Activated CD4-positive, alpha-beta T cell treated with anti-CD3 and anti-CD28 coated beads for 24 hours (primary cell): ENCODE measurements at places on chromosomes 4 and X.

DNA sequence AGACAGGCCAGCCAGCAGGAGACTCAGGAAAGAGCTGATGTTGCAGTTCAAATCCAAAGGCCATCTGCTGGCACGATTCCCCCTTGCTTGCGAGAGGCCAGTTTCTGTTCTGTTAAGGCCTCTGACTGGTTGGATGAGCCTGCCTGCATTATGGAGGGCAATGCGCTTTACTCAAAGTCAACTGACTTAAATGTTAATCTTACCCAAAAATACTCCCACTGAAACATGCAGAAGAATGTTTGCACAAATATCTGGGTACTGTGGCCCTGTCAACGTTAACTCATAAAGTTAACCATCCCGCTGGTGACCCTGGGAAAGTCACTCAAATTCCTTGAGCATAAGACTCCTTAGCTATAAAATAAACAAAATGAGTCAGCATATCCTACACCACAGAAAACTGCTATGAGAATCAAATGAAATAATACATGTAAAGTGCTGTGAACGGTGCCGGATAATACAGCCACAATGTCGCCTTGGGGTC lies 326.4 kb downstream of the EVC2 start:
- no peak for DNase-seq

- DNase-seq, result no peak
Measured at GRCh38 chr4:142405695-142406498, 440.2 kb downstream of the INPP4B start.

DNA sequence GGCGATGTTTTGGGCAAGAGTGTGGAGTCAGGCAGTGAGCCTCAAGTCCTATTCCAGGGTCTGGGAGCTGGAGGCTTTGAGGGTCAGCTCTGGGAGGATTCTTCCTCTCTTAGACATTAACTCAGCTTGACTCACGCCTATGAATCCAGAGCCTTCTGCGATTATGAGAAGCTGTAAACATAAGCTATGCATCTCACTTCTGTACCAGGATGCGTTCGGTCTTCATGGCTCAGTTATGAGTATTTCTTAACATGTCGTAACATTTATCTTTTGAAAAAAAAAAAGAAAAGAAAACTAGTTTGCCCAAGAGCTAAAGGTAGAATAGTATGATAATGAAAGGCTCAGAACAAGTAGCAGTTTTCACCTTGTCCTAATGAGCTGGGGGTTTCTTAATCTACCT lies 4.6 kb downstream of the SHROOM2 start:
- DNase-seq, result no peak

DNA sequence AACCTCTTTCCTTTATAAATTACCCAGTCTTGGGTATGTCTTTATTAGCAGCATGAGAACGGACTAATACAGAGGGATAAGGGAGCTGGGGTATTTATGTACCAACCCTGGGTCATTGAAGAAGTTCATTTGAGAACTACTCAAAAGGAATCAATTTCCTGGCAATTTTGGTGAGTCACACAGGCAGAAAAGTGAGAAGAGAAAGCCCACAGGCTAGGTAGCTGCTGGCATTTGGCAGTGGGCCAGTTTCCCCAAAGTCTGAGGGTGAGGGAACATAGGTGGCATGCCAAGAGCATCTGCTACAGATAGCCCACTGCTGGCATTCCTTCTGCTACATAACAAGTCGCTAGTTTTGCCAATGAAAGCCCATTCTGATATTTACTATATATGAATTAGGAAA lies 411.2 kb downstream of the MID1IP1 start:
- DNase-seq, result peak; percentile 35
